ENCODE measurements at places on chromosomes 13 and 19. TPM values are rescaled to one million over a fixed set of nuclear protein-coding genes. Genes with fewer than 3 reads are reported as not detected.

The C19orf38 gene
- total RNA-seq, result not detected

The LMTK3 gene
- total RNA-seq, result 1.5 TPM

DNA sequence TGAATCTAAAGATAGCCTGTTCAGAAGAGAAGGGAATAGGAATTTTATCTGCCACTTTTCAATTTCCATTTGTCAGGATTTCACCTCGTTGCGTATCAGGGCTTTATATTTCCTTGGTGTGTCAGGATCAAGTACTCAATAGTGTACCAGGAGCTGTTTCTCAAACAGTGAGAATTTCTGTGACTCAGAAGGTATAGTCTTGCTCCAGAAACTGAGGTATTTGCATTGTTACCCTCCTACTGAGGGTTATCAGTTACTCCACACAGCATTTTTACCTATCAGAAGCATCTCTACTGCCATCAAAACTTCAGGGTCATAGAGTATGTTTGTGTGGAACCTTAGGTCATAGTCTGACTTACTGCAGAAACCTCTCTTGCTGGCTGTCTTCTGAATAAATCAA, 271.7 kb upstream of the EDNRB start:
- no peak for DNase-seq

- no peak for DNase-seq
These were observed 31.2 kb upstream of the CACNA1A start for GRCh38 chr19:13537454-13537853.

DNA sequence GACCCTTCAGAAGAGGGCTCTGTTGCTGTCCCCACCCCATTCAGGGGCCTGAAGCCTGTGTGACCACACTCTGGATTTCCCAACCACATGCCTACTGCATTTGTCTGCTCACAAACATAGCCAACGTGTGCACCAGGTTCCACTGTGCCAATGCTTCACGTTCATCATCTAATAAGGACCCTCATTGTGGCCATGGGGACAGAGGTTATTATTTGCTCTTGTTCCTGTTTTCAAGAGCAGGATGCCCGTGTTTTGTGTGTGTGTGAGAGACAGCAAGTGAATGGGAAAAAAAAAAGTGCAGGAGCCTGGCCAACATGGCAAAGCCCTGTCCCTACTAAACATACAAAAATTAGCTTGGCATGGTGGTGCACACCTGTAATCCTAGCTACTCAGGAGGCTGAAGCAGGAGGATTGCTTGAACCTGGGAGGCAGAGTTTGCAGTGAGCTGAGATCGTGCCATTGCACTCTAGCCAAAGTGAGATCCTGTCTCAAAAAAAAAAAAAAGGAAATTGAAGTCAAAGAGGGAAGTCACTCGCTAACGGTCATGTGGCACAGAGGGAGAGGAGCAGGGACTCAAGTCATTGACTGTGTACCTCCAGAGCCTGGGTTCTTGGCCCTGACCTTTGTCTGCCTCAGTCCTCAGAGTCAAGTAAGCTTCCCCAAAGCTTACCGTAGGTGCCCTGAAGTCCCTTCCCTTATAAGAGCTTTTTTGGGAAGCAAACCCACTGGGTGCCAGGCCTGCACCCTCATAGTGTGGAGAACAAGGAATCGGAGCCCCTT, 6.9 kb downstream of the B3GNT8 start:
- DNase-seq, result no peak

GRCh38 chr19:29277102-29277501, 64.2 kb upstream of the UQCRFS1 start:
- DNase-seq, result no peak

Measured in epithelial cell of proximal tubule (primary cell).